ENCODE measurements at places on chromosomes 1 and 21.

DNA sequence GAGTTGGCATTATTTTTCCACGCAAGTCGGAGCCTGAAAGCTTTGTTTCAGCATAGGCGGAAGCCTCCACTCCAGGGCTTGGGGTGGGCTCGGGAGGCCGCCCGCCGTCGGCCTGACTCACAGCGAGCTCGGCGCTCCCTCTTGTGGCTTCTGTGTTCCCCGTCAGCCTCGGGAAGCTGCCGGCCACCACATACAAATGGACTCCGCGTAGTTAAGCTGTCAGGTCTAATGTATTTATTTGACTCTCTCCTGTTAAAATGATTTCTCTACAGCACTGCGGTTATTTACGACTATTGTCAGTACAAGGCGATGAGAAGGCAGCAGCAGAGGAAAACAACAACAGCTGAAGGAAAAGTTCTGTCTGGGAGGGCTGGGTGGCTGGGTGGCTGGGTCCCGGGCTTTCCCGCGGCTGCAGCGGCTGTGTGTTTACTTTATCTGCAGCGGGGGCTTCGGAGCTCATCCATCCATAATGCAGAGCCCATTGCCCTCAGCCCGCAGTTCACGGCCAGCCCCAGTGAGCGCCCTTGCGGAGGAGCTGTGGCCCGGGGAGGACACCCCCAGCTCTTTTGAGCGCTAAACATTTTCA, 375.7 kb upstream of the CAMK1G start:
- peak; percentile 62 for DNase-seq

GRCh38 chr1:180239145-180240096, 9.4 kb downstream of the LHX4 start:
- no peak for DNase-seq

- DNase-seq, result no peak
Measured at GRCh38 chr1:203684094-203684493, 57.5 kb downstream of the ATP2B4 start.

GRCh38 chr21:33543505-33544129, 779 bp downstream of the SON start:
- no peak for DNase-seq

DNA sequence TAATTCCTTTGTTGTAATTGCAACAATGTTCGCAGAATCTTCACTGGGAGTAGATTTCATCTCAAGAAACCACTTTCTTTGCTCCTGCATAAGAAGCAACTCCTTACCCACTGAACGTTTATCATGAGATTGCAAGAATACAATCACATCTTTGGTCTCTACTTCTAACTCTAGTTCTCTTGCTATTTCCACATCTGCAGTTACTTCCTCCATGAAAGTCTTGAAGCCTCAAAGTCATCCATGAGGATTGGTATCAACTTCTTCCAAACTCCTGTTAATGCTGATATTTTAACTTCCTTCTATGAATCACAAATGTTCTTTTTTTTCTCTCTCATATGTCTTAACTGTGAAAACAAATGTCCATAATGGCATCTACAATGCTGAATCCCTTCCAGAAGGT, 118.6 kb upstream of the RAB4A start:
- no peak for DNase-seq

DNA sequence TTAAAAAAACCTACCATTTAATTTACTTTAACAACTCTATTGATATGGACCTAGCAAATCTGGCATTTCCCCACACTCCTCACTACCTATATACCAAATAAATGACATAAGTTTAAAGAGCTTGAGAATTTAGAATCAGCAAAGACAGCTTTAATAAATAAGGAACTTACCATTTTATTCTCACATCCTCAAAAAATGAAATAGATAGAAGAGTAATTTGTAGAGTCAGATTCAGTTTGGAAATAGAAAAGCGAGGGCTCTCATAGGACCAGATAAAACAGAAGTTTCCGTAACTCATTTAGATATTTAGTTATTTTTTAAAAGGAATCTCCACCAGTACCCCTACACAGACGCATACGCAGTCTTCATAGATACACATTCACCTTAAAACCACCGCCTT, 117.9 kb downstream of the RGS2 start:
- no peak for DNase-seq

- no peak for DNase-seq
Measured at GRCh38 chr1:207883104-207883651, 27.7 kb downstream of the CD34 start.

- DNase-seq, result no peak
Measured at GRCh38 chr1:51612447-51612961, 4.4 kb upstream of the OSBPL9 start.

DNA sequence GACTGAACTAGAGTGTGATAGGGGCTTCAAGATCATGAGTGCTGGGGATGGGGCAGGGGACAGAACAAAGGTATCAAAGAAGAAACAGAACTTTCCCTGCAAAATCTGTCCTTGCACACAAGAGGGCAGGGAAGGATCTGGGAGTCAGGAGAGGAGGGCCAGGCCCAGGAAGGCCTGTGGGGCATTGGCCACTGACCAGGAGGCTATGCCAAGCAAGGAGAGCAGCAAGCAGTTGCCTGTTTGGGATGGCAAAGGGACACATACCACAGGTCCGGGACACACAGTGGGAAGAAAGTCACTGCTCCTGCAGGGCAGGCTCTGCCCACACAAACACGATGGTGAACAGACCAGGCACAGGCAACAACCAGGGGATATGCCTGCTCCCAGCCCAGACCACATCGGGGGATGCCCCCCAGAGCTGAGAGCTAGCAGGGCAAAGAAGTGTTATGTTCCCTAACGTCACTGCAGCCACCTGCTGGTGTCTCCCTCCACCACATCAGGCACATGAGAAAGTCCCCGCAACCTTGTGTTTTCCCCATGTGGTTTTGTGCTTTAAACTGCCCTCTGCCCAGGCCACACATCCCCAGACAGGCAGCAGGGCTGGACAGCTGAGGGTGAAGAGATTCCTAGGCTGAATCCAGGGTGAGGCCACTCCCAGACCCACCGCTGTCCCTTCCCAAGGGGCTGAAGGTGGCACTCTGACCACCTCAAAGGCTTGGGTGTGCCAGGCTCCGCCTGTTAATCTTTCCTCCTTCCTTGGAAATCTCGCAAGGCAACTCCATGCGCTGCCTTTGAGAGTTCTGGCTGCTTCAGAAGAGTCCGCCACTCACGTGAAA, 53.6 kb downstream of the KIF21B start:
- DNase-seq, result no peak

DNA sequence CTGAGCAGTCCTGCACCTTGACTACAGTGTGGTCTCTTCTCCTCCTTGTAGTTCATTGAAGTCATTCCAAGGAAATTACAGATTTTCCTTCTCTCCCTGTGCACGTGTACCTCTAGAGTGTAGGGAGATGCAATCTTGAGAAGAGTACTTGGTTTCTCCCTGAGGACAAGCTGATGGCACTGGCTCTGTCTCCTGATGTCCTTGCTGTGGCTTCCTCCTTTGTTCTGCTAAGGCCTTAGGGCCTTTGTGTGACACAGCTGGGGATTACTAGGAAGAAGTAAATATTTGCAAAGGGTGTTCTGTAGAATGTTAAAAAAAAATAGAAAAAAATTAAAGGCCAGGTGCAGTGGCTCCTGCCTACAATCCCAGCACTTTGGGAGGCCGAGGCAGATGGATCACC, 66.2 kb upstream of the APOBEC4 start:
- DNase-seq, result no peak

DNA sequence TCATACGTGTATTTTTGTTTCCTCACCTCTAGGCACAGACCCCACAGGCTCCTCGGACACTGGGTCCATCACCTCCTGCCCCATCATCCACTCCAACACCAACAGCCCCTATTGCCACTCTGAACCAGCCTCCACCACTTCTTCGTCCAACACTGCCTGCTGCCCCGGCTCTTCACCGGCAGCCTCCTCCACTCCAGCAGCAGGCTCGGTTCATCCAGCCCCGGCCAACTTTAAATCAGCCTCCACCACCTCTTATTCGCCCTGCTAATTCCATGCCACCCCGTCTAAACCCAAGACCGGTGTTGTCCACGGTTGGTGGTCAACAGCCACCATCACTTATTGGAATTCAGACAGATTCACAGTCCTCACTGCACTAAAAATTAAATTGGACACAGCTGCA, 13.2 kb upstream of the TRAF5 start:
- no peak for DNase-seq

GRCh38 chr1:179055937-179056336, 25.9 kb upstream of the TOR3A start:
- DNase-seq, result no peak

GRCh38 chr1:219422811-219423598, 189.9 kb downstream of the ZC3H11B start:
- no peak for DNase-seq

- no peak for DNase-seq
Measured at GRCh38 chr1:224548676-224549075, 67.4 kb upstream of the CNIH3 start.

- DNase-seq, result no peak
Measured at GRCh38 chr21:14581902-14582457, 35.9 kb upstream of the SAMSN1 start.

- no peak for DNase-seq
Measured at GRCh38 chr21:42305707-42306147, 9.5 kb downstream of the TFF3 start.

GRCh38 chr1:86515597-86515996, 31.3 kb upstream of the CLCA4 start:
- no peak for DNase-seq

GRCh38 chr1:209008586-209008985, 574.9 kb upstream of the CAMK1G start:
- no peak for DNase-seq

DNA sequence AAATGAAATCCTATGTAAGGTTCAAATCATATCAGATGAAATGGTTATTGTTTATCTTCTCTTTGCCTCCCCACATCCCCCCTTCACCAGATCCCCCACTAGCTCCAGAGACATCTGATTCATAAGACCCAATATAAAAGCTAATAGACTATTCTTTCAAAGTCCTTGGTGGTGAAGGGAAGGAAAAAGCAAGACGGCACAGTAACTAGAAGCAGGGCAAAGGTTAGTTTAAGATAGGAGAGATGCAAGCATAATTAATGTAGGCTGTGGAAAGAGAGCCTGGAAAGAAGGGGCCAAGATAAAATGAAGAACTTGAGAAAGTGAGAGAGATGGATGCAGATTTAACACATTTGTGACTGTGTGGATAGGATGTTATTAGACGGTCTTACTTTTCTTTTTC, 33.8 kb downstream of the BTG3 start:
- no peak for DNase-seq

- no peak for DNase-seq
Measured at GRCh38 chr1:223355699-223356098, 8.3 kb downstream of the SUSD4 start.

- no peak for DNase-seq
Measured at GRCh38 chr1:170049176-170049800, 25.2 kb downstream of the KIFAP3 start.

DNA sequence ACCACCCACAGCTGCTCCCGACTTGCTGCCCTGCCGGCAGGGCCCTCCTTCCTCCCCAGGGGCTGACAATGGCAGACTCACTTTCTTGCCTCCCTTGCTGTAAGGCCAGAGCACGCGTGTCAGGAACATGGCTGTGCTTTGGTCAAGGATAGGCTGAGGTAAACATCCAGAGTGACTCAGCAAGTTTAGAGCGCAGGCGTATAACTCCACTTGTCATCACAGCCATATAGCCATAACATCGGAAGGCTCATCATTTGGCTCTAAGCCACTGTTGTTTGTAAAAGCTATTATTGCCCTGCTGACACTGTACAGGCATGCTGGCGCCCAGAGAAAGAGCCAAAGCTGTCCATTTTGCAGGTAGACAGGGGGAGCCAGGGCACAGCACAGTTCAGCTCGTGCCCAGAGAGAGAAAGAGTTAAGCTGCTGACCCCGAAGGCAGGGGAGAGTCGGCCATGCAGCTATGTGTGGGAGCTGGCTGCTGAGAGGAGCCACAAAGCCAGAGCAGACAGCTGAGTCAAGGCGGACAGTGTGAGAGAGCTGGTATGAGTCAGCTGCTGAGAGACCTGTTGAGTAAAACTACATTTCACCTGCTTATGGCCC, 60.6 kb downstream of the GNG4 start:
- DNase-seq, result no peak

DNA sequence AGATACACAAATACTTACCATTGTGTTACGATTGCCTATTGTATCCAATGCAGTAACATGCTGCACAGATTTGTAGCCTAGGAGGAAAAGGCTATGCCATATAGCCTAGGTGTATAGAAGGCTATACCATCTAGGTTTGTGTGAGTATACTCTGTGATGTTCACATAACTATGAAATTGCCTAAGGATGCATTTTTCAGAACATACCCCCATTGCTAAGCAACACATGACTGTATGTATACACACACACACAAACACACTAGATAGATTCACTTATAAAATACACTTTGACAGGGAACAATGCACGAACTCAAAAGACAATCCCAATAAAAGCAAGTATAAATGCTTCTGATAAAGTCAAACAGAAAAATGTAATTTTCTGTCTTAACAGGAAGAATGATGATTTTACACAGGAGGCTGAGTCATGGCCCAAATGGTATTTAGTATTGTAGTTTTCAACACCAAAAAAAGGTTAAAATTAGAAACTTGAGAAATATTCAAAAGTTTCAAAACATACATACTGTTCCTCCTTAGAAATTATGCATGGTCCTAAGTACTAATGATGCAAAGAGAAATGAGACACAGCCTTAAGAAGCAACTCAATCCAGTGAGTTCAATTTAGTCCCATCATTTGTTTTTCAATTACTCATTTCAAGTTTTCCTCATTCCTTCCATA, 12.2 kb downstream of the FH start:
- DNase-seq, result no peak

GRCh38 chr1:3943806-3944577, 43.9 kb upstream of the C1orf174 start:
- no peak for DNase-seq

GRCh38 chr1:197632651-197633050, 142.6 kb downstream of the DENND1B start:
- no peak for DNase-seq

- no peak for DNase-seq
Measured at GRCh38 chr1:223819730-223820514, 25.8 kb downstream of the TP53BP2 start.

GRCh38 chr1:111795401-111795800, 39.7 kb downstream of the DDX20 start:
- no peak for DNase-seq

DNA sequence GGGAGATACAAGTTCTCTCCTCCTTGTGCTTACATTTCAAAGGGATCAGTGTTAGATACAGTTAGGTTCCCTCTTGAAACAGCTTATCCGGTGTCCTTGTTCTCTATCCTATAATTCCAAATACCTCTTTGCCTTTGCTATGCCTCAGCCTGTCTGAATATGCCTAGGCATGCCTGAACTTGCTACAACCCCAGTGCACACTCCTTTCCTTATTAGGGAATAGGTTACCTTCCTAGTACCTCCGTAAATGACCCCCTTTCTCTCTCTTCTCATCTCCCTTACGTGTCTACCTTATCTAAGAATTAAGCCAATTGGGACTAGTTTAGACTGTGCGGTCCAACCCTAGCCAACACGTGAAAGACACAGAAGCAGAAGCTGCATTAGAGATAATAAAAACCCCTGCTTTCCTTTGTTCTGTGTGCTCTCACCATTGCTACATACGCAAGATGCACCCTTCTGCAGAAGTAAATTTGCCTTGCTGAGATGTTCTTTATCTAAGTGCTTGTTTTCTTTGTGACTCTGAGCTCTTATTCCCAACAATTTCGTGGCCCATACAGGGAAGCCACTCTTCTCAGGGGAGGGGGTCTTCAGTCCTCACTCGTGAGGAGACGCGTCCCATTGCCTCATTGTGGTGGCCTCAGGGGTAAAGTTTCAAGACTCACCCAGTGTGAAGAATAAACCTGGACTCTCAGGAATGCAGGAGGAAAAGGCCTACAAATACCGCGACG, 802.1 kb downstream of the PLA2G4A start:
- no peak for DNase-seq

Data from muscle of back (tissue), 13 donors.